ENCODE measurements at places on chromosomes 1 and 21.

- no peak for DNase-seq
Observed at GRCh38 chr1:232558954-232559353, 71.0 kb downstream of the SIPA1L2 start.

DNA sequence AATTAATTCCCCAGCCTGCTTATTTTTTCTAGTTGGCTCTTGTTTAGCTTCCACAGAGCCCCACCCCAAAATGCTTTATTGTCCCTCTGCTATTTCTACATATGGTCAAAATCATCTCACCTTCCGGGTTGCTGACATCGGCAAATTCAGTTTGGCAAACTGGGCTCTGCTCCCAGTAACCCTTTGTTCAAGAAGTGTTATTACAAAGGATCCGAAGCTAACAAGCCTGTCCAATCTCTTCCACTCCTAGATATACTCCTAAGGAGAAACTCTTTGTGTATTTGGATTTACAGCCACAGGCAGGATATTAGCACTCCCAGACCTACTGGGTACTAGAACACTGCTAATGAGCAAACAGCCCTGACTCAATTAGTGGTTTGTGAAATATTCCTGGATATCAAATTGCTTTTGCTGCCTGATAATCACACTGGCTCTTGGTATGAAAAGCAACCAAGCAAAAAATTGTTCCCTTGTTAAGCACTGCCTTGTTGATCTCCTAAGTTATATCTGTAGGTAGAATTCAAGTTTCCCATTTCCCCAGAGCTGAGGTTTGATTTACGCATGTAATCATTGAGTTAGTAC lies 4.0 kb downstream of the JUN start:
- DNase-seq: peak; percentile 77

DNA sequence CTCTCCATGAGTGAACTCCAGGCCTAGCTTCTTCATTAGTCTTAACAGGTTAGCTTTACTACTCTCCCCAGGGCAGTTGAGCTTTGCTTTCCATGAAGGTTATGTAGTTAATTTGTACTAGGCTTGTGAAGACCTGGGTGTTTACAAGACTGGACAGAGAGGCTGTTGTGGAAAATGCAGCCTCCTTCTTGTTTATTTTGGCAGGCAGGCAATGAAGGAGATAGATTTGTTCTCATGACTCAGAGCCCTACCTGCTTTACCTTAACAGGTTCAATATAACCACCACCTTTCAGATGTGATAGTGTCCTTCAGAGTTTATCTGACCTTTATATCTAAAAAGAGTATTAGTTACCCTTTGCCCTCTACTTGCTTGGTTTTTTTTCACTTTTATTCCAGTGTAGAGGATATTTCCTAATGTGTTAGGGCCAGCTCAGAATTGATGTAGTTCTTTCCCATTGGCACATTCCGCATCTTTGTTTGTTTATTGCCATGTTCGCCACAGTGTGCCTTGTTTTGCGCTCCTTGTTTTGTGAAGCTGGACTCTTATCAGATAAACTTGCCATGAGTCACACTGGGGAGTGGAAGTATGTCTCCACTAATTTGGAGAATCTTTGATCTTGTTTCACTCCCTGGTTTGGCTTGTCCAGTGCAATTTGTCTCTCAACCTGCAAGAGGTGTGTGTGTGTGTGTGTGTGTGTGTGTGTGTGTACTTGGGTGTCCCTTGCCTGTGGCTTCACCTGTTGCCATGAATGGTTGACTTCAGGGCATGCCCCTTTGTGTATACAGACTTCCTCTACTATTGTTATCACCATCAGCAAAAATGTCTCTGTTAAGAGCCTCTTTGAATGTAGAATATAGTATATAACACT lies 87.4 kb upstream of the MACF1 start:
- no peak for DNase-seq

- DNase-seq: no peak
Observed at GRCh38 chr1:22350924-22351767, 100.5 kb upstream of the ZBTB40 start.

GRCh38 chr1:3155056-3155925 lies 86.3 kb downstream of the PRDM16 start:
- no peak for DNase-seq

Data from NCI-H1417 treated with DMSO at 0.1 percent for 48 hours (cell line).